ENCODE measurements at places on chromosomes 5 and 9.

DNA sequence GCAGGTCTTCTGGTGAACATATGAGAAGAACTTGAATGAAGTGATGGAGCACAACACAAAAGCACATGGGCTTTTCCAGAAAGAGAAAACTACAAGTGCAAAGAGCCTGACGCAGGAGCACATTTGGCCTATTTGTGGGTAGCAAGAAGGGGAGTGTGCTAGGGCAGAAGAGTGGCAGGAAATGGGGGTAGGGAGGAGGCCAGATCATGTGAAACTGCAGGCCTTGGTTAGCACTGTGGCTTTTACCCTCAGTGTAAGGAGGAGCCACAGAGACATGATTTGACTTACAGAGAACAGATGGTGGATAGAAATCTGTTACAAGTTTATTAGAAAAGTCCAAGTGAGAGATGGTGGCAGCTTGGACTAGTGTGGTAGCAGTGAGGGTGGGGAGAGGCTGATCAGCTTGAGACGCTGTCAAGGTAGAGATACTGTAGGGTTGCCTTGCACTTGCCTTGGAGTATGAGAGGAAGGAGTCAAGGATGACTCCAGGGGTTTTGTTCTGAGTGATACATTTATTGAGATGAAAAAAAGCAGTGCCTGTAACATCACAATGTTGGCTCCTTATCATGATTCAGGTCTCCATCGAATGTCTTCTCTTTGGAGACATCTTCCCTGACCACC is 126.7 kb downstream of the PPP2R2B start:
- no peak for DNase-seq

- DNase-seq: no peak
Measured at GRCh38 chr5:149550594-149551226, 529 bp downstream of the CSNK1A1 start.

- no peak for DNase-seq
Measured at GRCh38 chr5:149210968-149211490, 60.6 kb upstream of the AFAP1L1 start.

DNA sequence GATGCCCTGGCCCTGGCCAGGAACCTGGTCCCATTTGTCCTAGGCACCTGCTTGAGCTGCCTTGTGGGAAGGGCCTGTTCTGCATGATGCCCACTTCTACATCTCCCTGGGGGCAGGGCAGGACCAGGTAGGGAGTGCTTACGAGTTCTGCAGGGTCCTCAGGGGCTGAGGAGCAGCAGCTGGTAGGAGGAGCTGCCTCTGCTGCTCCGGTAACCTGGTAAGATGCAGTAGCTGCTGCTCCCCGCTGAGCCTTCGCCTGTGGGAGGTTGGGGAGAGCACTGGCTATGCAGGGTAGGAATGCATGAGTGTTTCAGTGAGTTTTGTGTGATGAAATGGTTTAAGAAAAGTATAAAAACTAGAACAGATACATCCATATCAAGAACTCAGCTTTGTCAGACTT is 13.6 kb downstream of the LRRC8A start:
- no peak for DNase-seq

DNA sequence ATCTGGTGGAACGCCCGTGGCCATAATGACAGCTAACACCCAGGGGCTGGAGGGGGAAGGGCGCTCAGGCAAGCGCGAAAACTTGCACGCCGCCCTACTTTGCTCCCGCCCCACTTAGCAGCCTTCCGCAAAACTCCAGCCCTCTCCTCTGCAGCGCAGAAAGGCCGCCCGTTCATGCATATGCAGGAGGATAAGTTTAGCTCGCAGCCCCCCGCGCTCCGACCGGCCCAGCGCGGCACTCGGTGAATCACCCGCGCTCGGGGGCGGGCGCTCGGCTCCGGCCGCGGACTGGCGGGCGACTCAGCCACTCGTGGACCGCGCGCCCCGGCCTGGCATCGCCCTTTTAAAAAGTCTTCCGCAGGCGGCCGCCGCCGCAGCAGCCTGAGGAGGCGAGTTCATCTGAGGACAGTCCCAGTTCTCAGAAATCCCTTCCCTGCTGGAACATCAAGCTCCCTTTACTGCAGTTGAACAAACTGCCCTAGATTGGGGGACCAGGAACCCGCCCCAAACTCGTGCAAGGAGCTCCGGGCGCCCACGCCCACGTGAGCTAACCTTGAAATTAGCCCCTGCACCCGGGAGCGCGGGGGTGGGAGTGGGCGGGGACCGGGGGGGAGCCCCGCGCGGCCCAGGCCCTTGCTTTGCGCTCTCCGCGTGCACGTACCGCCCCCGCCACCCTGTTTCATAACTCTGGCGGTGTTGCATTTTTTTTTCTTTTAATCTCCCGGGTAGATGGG is 4.5 kb upstream of the KLF9 start:
- DNase-seq: peak; percentile 90

DNA sequence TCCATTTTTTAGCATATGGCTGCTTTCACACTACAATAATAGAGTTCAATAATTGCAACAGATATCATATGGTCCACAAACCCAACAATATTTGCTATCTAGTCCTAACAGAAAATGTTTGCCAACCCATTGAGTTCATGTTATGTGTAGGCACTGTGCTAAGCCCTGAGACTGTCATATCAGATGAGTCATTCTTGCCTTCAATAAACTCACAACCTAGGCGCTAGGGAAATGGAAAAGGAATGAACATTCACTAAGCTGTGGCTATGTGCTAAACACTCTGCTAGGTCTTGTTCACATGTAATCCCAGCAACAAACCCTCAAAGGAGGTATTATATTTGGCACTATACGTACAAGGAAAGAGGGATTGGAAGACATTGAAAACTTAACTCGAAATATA is 8.4 kb upstream of the TIMD4 start:
- no peak for DNase-seq

DNA sequence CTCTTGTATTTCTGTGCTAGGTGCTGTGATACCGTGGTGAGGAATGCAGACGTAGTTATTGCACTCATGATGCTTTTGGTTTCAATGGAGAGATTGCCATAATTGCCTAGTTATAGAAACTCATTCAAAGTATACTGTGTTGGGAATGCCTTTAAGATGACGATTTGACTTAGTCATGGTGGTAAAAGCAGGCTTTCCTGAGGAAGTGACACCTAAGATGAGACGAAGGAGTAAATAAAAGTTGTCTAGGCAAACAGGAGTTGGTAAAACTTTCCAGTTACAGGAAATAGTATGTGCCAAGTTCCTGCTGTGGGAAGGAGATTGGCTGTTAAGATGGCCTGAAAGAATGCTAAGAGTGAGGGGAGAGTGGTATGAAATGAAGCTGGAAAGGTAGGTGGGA is 48.1 kb downstream of the FOCAD start:
- no peak for DNase-seq

- DNase-seq: no peak
Measured at GRCh38 chr5:76298852-76299251, 104.2 kb upstream of the IQGAP2 start.

DNA sequence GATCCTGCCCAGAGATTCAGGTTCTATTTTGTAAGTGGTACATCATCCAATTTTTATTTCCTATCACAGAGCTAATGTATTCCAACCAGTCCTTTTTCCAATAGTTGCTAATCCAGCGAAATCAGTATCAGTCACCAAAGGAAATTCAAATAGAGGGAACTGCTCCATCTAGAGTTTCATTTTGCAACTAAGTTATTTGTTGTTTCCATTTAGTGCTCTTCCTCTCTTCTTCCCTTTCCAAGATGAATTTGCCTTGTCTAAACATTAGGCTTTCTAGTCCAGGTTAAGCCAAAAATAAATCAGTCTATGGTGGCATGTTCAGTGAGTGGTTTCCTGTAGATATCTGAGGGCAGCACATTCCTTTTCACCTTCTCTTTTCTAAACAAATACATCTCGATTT is 79.8 kb upstream of the SPATA31D4 start:
- DNase-seq: no peak

DNA sequence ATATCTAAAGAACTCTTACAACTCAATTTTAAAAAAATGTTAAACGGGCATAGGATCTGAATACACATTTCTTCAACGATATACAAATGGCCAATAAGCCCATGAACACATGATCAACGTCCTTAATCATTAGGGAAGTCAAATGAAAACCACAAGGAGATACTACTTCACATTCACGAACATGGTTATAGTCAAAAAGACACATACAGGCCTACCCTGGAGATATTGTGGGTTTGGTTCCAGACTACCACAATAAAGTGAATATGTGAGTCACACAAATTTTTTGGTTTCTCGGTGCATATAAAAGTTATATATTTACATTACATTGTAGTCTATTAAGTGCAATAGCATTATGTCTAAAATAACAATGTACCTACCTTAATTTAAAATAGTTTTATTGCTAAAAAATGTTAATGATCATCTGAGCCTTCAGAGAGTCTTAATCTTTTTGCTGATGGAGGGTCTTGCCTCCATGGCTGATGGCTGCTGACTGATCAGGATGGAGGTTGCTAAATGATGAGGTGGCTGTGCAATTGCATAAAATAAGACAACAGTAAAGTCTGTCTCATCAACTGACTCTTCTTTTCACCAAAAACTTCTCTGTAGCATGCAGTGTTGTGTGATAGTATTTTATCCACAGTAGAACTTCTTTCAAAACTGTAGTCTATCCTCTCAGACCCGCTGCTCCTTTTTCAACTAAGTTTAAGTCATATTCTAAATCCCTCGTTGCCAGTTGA is 15.1 kb downstream of the AK3 start:
- DNase-seq: no peak

DNA sequence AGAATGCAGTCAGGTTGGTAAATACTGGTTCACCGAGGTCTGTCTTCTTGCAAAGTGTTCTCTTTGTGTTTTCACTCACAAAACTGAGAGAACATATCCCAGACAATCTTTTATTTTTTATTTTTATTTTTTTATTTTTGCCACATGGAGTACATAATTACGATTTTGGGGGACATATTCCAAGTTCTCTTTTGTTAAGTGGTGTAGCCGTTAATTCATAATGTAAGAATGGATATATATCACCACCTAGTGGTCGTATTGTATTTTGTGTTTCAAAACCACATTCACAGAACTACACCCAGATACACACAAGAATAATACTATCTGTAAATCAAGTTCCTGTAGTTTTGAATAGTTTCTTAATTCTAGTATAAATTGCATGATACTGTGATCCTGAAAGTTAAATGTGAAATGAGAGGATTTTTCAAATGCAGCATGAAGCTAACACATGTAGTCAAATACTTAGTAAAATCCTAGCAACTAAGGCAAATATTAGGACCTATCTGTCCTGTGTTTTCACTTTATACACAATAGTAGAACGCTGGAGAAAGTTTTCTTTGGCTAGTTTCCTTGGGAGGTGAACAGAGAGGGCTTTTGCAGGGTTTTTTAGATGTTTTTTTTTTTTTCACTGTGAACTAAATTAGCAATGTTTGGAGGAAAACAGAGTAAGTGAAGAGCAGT is 92.7 kb downstream of the VCAN start:
- DNase-seq: no peak

DNA sequence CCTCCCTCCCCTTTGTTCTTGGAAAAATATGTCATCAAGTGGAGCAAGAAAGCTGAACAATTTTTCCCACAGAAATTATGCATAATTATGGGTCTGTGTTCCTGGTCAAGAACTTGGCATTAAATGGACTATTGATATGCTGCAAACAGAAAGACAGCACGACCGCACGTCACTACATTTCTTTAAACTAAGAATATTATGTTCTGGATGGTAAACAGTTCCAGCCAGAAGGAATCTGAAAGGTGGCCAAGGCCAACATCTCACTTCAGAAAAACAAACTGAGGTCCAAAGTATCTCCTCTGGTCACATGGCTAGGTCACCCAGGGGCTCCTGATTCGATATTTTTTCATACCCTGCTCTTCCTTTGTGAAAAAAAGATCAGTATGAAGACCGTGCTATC is 173.3 kb upstream of the GAS1 start:
- no peak for DNase-seq

GRCh38 chr9:91248707-91249106 is 113.0 kb downstream of the AUH start:
- no peak for DNase-seq

GRCh38 chr9:129481424-129481809 is 139.5 kb downstream of the C9orf50 start:
- DNase-seq: no peak

- no peak for DNase-seq
Measured at GRCh38 chr9:98214811-98215210, 22.4 kb upstream of the CORO2A start.

DNA sequence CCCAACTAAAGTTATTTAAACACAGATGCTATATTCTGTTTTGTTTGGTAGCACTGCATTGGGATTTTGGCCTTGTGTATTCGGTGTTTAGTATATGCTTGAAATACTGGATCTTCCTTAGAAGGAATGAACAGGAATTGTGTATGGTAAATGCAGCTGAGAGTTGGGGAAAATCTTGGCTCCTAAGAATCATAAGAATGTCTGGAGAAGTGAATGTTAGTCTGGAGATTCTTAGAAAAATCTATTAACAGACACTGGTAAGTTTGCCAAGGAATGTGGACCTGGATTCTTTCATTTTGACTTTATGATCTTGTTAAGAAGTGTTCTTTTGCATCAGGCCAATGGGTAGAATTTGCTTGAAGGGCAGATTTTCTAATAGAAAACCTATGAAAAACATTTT is 38.9 kb downstream of the SNX30 start:
- DNase-seq: no peak

DNA sequence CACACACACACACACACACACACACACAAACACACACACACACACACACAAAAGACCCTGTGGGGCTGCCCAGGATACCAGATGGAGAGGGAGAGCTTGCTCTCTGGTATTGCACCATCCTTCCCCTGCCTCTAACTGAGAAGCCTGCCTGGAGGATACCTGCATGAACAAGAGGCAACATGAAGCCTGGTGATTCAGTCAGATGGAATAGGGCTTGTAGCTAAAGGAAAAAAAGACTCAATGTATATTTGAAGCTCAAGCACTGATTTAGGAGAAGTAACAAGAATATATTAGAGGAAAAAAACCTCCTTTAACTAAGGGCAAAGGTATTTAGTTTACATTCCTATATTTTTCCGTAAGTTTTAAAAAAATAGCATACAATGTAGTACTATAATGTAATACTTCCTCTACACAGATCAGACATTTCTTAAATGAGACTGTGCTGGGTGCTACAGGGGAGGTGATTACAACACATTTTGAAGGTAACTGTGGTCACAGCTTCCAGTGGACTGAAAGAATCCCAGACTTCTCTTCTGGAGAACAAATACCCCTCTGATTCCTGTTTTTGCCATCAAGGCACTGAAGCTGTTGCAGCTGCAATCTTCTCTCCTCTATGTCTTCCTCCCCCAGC is 169.3 kb downstream of the DCP2 start:
- DNase-seq: no peak

- DNase-seq: no peak
Measured at GRCh38 chr9:78860801-78861475, 564.0 kb downstream of the PSAT1 start.

DNA sequence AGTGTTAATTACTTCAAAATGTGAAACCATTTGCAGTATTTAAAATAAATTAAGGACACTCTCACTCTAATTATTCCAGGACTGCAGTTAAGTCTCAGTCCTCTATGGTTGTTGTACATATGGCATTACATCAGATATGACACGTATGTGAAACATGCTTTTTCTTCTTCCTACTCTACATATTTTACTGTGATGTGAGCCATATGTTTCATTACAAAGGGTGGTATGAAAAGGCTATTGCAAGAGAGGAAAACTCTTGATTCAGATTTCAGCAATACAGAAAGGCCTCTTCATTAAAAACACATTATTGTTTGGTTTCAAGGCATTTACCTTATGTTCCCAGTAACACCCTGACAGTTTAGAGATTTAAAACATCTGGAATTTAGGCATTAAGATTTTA is 964.5 kb upstream of the DMAC1 start:
- DNase-seq: no peak
